SJSA1 (cell line): ENCODE measurements at places on chromosomes 2 and 18. TPM values are rescaled to one million over a fixed set of nuclear protein-coding genes. Genes with fewer than 3 reads are reported as not detected.

DNA sequence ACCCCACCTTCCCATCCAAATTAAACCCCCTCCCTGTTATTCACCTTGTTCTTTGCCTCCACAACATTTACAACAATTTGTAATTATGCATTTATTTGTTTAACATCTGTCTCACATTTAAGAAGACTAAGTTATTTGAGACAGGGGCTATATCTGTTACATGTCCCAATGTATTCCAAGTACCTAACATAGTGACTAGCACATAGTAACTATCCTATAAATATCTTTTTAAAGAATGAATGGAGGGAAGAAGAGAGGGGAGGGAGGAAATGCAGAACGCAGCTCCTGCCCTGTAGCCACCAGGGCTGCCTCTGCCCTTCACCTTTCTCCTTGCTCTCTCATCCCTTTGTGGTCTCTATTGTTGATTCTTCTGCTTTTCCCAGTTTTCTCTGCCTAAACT is 40.6 kb downstream of the HDHD2 start:
- H3K36me3 ChIP-seq: peaks cover 34% of the 10 kb centered on the region
- no peak overlapping the region for H3K4me3 ChIP-seq
- H3K4me1 ChIP-seq: no peaks in the 10 kb centered on the region
- H3K27me3 ChIP-seq: no peaks in the 10 kb centered on the region
- no peak for DNase-seq

DNA sequence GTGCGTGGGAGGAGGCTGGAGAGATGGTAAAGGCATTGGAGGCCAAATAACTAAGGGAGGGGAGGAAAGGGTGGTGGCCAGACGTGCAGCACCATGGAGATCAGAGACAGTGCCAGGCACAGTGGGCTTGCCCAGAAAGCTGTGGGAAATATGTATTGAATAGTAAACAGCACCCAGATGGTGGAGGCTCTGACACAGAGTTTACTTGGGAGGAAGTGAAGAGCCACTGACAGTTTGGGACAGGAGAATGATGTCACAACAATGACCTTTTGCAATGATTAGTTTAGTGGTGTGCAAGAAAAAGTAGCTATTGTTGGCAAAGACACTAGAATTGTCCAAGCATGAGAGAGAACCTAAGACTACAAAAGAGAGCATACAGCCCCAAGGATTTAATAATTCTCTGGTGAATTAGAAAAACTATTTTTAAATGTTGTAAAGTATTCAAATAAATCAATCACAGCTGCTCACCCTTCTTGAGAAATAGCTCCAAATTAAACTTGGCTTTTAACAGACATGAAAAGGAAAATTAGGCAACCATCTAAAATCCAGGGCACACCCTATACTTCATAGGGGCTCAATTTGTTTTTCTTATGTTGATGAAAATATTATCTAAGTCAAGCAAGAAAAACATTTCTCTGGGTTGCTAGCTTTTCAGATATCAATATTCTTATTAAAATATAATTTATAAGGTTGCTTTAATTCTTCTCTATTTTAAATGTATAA is 458.7 kb upstream of the HNRNPA3 start:
- H3K4me1 ChIP-seq: no peaks in the 10 kb centered on the region
- peaks cover 8% of the 10 kb centered on the region for H3K27me3 ChIP-seq
- H3K27ac ChIP-seq: no peak overlapping the region
- H3K36me3 ChIP-seq: no peaks in the 10 kb centered on the region

GRCh38 chr2:77155511-77155910 is 366.7 kb downstream of the LRRTM4 start:
- H3K27ac ChIP-seq: no peak overlapping the region
- H3K4me3 ChIP-seq: no peak overlapping the region
- no peak for DNase-seq
- no peaks in the 10 kb centered on the region for H3K36me3 ChIP-seq
- H3K4me1 ChIP-seq: no peaks in the 10 kb centered on the region

GRCh38 chr2:184357033-184357432 is 241.3 kb upstream of the ZNF804A start:
- H3K36me3 ChIP-seq: no peaks in the 10 kb centered on the region
- H3K4me3 ChIP-seq: no peak overlapping the region
- no peak for DNase-seq
- no peak overlapping the region for H3K27ac ChIP-seq

- no peaks in the 10 kb centered on the region for H3K27me3 ChIP-seq
- peak; percentile 75 for DNase-seq
- H3K36me3 ChIP-seq: peaks cover 50% of the 10 kb centered on the region
- H3K27ac ChIP-seq: no peak overlapping the region
- peaks cover 69% of the 10 kb centered on the region for H3K4me1 ChIP-seq
- no peak overlapping the region for H3K4me3 ChIP-seq
These were observed 6.5 kb downstream of the PTMA start for GRCh38 chr2:231714639-231715498.

DNA sequence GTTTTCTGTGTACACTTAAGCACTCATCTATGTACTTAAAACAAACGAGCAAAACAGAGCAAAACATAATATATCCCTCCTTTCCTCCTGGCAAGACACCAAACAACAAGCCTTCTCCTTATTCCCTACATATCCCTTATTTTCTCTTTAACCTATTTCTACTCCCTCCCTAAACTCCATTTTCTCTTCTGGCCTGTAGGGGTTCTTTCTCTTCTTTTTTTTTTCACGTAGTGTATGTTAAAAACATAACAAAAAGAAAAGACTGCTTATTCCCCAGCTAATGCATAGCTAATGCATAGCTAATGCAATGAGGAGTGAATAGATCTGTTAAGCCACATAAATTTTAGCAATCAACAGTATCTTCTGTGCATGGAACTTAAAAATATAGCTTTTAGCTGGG is 193.4 kb downstream of the TMEM247 start:
- no peaks in the 10 kb centered on the region for H3K36me3 ChIP-seq
- DNase-seq: no peak
- peaks cover 11% of the 10 kb centered on the region for H3K4me1 ChIP-seq
- H3K27ac ChIP-seq: no peak overlapping the region

DNA sequence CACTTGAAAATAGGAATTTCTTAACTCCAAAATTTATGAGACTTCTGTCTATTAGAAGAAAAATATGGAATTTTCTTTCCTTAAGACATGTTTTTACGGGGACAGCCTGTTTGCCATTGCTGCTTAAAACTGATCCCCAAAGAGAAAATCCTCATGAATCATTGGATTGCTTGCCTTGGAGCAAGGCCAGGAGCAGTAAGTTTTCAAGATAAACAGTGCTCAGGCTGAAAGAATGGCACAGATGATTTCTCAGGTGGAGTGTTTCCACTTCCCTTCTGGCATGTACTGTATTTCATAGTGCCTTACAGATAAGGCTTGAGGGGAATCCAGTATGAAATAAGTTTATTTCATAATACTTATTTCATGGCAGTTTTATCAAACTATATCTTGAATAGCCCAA is 74.3 kb upstream of the MMADHC start:
- H3K27ac ChIP-seq: no peak overlapping the region
- H3K27me3 ChIP-seq: no peaks in the 10 kb centered on the region
- no peak overlapping the region for H3K4me3 ChIP-seq

DNA sequence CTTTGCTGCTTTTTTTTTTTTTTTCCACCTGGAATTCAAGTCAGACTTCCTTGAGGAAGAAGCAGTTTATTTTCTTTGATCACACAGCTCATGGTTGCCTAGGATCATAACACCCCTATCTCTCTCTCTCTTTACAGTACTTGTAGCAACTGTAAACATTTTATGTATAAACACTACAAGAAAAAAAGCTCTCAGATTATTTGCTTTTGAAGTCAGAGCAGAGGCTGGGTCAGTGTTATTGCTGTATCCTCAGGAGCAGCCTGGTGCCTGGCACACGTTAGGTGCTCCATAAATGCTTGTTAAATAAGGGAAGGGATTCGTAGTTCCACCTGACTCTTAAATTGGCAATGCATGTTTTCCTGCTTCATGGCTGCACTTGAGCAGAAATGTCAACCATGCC is 221.2 kb downstream of the TGIF1 start:
- DNase-seq: no peak
- H3K4me1 ChIP-seq: peaks cover 6% of the 10 kb centered on the region
- H3K27ac ChIP-seq: no peak overlapping the region
- no peaks in the 10 kb centered on the region for H3K27me3 ChIP-seq
- H3K36me3 ChIP-seq: no peaks in the 10 kb centered on the region

DNA sequence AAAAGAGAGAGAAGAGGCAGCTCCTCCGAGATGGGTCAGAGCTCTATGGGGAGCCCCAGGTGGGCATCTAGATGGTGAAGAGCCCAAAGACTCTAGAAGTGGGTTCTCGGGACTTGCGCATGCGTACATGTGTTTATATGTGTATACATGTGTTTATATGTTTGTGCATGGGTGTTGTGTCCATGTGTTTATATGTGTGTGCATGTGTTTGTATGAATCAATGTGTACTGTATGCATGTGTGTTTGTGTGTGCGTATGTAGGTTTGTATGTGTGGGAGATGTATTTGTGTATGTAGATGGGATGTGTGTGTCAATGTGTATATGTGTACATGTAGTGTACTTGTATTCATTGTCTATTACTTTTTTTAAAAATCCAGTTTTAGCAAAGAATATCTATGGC is 25.6 kb downstream of the DNPEP start:
- peaks cover 35% of the 10 kb centered on the region for H3K27me3 ChIP-seq
- no peaks in the 10 kb centered on the region for H3K36me3 ChIP-seq
- peaks cover 5% of the 10 kb centered on the region; the same call in 1 of the 2 replicates for H3K4me1 ChIP-seq

DNA sequence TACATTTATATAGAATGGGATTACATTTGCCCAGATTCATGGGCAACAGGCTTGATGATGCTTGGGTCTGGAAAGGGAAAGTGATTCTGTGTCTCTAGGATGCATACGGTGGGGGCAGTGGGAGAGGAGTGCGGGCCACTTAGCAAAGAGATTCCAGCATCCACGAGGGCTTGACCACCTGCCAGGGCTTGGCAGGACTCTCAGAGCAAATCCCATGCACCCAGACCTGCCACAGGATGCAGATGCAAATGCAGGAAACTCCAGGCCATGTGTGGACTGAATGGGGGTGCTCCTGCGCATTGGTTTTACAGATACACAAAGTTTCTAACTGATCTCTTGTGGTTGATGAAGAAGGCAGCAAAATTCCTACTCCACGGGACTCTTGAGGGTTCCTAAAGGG is 334.7 kb downstream of the CYRIA start:
- H3K4me1 ChIP-seq: no peaks in the 10 kb centered on the region
- H3K36me3 ChIP-seq: no peaks in the 10 kb centered on the region
- no peak overlapping the region for H3K4me3 ChIP-seq
- H3K27me3 ChIP-seq: no peaks in the 10 kb centered on the region
- no peak for DNase-seq

DNA sequence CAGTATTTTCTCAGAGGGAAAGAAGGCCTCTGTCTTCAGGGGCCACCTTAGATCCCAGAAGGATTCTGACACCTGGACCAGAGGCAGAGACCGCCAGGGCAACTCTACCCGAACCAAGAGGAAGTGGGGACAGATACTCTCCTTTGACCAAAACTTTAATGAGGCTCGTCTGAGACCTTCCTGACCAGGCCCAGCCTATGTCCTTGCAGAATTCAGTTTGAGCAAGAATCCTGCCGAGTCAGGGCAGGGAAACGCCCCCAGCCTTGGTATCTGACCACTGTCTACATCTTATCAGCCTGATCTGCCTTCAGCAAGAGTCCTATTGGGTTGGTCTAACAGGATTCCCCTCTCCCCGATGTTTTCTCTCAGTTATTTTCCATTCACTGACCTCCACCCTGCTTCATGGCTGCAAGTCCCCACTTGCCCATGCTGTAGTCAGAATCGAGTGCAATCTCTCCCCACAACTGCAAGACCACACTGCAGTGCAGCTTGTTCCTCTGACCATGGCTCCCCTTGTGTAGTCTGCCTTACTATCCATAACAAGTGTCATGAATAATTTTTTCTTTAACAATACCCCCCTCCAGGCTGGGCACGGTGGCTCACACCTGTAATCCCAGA is 95.0 kb downstream of the MSH2 start:
- no peak for DNase-seq
- no peak overlapping the region for H3K4me3 ChIP-seq
- H3K4me1 ChIP-seq: peaks cover 13% of the 10 kb centered on the region
- H3K27ac ChIP-seq: no peak overlapping the region
- H3K27me3 ChIP-seq: no peaks in the 10 kb centered on the region
- H3K36me3 ChIP-seq: no peaks in the 10 kb centered on the region

The SERPINB11 gene
- total RNA-seq: not detected in 2 replicates

The RAB27B gene
- total RNA-seq: 0.88 and 1.1 TPM in 2 replicates

The CKAP2L gene
- total RNA-seq: 25.1 and 33.4 TPM in 2 replicates

The FBXO36 gene
- 3.8 and 4.6 TPM in 2 replicates for total RNA-seq

The ACADL gene
- not detected in 2 replicates for total RNA-seq

The AFF3 gene
- total RNA-seq: 0.18 TPM in 1 of 2 replicates, not detected in the other

The CAD gene
- 17.0 and 17.6 TPM in 2 replicates for total RNA-seq

The KLHL29 gene
- total RNA-seq: 1.1 and 1.9 TPM in 2 replicates

The KLHL30 gene
- 0.50 and 1.5 TPM in 2 replicates for total RNA-seq

The BOD1L2 gene
- not detected in 2 replicates for total RNA-seq

The SKA1 gene
- 70.2 and 71.5 TPM in 2 replicates for total RNA-seq

The ATP6V1B1 gene
- not detected in 2 replicates for total RNA-seq

The SLC9A4 gene
- total RNA-seq: not detected in 2 replicates
